ENCODE measurements at places on chromosomes 4 and X.

DNA sequence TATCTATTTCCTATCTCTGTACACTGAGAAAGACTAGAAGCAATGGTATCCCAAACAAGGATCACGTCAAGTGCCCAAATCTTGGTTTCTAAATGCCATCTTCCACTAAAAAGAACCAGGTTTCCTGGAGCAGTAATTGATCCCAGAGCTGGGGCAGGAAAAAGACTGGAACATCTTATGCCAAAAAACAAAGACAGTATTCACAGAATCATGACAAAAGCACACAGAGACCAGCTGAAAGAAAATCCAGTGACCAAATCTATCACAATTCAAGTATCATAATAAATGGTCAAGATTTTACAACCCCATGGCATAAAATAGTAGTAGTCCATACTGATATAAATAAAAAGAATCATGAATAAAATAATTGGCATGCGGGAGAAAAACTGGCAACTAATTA, 44.9 kb downstream of the CENPC start:
- DNase-seq, result no peak

DNA sequence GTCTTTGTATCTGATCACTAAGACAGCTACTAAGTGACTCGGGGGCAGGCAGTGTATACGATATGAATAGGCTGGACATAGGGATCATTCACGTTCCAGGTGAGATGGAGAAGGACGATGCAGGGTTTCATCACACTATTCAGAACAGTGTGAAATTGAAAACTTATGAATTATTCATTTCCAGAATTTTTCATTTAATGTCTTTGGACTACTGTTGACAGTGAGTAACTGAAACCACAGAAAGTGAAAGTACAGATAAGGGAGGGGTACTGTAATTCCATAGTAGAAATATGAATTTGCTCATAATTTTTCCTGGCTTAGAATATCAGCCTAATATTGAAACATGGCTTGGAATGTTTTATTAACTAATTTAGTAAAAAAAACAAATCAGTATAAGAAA, 24.4 kb downstream of the TMEM144 start:
- DNase-seq, result no peak

GRCh38 chrX:139762400-139763183, 54.6 kb upstream of the MCF2 start:
- DNase-seq, result no peak

- DNase-seq, result no peak
These were observed 196.4 kb downstream of the GALNTL6 start for GRCh38 chr4:172009446-172010230.

GRCh38 chr4:113858924-113859323, 97.4 kb upstream of the CAMK2D start:
- DNase-seq, result no peak

DNA sequence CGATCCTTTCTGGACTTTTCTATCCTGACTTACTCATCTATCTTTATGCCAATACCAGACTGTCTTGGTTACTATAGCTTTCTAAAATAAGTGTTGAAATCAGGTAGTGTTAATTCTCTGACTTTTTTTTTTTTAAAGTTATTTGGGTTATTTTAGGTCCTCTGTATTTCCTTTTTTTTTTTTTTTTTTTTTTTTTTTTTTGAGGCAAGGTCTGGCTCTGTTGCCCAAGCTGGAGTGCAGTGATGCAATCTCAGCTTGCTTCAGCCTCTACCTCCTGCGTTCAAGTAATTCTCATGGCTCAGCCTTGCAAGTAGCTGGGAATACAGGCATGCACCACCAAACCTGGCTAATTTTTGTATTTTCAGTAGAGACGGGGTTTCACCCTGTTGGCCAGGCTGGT, 2.8 kb upstream of the NELFA start:
- DNase-seq, result no peak

GRCh38 chrX:13763489-13763888, 28.9 kb downstream of the OFD1 start:
- no peak for DNase-seq

GRCh38 chr4:48205107-48205506, 64.5 kb downstream of the TEC start:
- no peak for DNase-seq

DNA sequence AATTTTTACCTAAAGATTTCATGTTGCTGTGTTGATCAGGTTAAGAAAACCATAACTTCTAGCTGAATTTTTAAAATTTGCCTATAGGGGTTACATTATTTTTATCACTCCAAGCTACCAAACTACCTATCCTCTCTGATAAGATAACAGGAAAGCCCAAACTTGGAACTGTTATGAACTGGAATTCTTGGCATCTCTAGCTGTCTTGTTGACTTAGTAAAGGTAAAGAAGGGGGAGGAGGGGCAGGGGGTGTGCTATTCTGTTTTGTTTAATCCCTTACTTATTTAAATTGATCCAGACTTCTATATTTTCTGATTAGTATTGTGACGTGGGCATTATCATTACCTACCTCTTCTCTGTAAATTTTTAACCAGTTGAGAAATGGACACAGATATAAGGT, 54.7 kb downstream of the SLAIN2 start:
- DNase-seq, result no peak

GRCh38 chr4:21452931-21453330, 495.6 kb downstream of the KCNIP4 start:
- no peak for DNase-seq

- no peak for DNase-seq
These were observed 73.3 kb downstream of the PSAPL1 start for GRCh38 chr4:7361280-7361895.

All from GM10248 (cell line).